GM04503 (cell line): ENCODE measurements at places on chromosomes 3 and 15.

DNA sequence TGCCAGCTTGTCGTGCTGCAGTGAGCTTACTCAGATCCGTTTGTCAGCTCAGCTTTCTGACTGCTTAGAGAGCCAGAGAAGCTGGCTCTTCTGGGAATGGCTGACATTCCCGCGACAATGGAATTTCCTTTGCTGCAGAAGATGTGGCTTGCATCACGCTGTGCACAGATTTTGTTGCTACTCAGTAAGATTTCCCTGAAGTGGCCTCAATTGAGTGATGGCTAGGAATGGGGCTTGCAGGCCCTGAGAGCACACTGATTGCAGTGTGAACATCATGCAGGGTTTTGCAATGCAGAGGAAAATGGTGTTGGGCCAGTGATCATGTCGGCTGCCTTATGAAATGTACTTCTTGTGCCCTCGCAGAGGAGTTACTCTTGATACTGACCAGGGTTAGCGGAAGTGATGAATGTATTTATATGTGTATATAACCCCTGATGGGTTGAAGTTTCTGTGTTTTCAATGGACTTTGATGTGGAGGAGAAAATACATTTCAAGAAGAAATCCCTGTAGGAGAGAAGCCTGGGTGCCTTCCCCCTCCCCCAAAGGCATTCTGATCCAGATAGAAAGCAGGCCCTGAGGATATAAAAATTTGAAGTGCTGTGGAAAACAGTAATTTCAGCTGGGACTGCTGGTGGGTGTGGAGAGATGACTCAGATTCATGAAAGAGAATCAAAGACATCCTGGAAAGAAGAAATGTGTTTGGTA is 102.5 kb upstream of the PDZRN3 start:
- peak; percentile 89 for DNase-seq

DNA sequence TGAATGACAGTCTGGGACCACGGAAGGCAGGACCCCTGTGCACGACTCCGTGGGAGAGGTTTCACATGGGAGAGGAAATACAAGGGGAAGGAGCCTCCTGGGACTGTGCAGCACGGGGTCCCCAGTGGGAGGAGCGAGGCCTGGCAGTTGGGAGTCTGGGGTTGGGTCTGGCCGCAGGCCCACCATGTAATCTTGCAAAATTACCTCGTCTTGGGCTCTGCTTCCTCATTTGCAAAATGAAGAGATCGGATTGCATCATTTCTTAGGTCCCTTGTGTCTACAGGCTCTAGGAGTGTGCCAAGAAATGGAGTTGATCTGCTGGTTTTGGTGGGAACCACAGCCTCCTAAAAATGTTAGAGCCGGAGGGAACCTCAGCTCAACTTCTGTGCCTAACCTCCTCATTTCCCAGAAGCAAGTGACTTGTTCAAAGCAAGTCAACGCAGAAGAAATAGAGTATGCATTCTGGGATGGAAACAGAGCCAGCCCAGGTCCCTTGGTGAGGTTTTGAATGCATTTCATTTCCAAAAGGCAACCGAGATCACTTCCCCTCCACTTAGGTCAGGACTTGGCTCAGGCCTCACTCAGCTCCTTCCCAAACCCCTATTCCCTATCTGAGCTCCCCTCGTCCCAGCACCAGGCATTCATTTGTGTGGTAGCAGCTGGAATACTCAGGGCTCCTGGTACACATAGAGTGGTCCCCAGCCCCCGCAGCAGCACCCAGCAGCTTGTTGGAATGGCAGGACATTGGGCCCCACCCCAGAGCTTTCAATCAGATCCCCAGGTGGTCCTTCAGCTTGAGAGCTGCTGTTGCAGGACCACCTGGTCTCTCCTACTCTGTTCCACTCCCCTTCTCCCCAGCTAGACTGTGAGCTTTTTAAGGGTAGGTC is 267.7 kb downstream of the XXYLT1 start:
- DNase-seq, result no peak

DNA sequence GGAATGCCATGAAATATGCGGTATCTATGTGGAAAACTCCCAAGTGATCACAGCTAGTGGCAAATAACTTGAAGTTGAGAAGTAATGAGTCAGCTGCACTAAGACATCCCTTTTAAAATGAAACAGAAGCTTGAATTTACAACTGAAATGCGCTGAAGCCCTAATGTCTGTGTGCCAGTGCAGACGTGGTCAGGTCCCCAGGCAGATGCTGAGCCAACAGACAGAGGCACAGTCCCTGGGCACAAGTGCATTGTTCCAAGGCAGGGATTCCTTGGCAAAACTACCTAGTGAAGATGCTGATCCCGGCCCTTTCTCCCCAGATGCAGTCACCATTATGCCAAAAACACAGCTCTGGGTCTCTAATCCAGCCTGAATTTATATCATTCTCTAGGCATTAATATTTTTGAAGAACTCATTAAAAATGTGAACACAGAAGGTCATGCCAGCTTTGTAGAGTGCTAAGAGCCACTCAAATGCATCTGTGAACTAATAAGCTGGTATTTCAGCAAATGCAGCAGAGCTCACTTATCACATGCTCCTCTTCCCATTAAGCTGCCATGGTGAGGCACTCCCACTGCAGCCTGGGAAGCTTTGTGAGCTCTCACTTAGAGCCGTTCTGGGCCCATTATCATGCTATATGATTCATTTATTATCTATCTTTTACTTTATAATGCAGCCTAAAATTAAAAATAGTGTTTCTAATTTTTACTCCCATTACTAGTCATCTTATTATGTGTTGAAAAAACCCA is 200.1 kb downstream of the GABRB3 start:
- DNase-seq, result no peak

- no peak for DNase-seq
Observed at GRCh38 chr3:108493862-108494261, 16.5 kb downstream of the MYH15 start.

GRCh38 chr3:152021951-152022461 is 148.6 kb downstream of the SUCNR1 start:
- peak; percentile 20 for DNase-seq

GRCh38 chr3:87127281-87127680 is 99.8 kb upstream of the CHMP2B start:
- no peak for DNase-seq

DNA sequence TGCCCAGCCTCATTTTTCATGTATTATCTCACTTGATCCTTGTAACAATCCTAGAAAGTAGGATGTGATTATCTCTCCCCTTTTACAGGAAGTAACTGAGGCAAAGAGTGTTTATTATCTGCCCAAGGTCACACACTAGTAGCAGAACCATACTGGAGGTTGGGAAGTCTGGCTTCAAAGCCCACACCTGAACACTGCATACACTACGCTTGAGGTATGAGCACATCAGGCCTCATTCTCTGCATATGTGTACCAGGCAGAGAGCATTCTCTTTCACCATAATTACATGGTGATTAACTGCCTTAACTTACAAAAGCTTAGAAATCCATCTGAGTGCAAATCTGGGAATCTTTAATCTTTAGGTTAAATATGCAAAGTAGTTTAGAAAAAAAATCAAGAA is 361.8 kb downstream of the MFSD1 start:
- DNase-seq, result no peak

DNA sequence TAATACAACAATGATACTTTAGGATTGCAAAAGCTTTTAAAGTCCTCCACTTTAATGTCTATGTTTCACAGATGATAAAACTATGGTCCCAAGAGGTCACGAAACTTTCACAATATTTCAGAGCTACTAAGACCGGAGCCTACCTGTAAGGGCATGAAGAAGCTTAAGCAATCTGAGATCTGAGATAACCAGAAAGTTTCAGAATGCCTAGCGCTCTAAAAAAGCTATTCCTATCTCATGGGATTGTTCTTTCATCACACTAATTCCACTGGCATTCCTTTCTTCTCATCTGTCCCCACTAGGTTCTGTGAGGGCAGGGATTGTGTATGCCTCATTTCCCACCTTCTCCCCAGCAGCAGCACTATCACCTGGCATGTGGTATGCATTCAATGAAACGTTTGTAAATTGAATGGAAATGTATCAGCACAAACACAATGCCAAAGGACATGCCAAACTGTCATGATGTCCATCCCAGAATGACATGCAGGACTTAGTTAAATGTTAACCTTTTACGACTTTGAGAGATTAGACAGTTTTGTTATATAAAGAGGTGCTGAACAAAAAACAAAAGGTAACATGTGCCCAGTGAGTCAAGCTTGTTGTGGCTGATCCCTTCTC is 104.7 kb upstream of the NR2F2 start:
- no peak for DNase-seq

DNA sequence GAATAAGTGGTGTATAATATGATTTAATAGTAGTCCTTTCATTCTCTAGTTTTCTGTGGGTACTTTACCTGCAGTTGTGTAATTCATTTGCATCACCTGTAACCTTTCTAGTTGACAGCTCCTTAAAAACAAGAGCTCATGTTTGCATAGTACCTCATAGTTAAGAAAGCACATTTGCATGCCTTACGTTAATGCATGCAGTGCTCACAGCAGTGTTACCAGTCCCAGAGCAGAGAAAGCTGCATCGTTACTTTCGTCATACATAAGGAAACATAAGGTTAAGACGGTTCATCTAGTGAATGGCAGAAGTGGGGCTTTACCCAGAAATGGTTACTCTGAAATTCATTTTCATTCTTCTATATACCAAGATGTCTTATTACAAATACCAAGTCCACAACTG is 111.3 kb downstream of the AKAP13 start:
- DNase-seq, result no peak

DNA sequence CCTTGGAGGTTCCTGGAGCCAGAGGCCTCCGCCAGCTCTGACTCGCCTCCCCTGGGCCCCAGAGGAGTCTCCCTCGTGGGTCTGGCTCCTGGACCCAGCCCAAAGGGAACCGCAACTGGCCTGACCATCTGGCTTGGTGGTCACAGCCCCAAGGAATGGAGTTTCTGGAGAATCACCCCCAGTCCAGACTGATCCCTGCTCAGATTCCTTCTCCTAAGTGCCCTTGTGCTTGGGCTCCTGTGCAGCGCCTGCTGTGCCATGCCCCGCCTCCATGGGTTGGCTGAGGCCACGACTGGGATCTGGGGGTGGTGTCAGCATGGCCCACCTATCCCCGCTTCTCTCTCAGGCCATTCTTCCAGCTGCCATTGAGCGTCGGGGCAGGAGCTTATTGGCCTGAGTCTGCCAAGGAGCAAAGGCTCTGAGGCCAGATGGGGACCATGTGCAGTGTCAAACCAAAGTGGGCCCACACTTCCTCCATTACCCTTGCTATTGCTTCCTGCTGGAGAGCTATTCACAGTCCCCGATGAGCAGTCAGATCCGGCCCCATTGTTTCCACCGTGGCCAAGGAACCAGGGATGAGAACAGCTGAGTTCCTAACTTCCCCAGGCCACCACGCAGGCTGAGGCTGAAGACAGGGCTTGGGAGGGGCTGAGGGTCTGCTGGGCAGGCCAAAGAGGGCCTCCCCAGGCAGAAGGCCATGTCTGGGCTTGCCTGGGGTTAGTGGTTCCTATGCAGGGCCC is 19.0 kb downstream of the CSPG4 start:
- no peak for DNase-seq

- no peak for DNase-seq
Observed at GRCh38 chr3:176554791-176555654, 642.3 kb downstream of the TBL1XR1 start.

DNA sequence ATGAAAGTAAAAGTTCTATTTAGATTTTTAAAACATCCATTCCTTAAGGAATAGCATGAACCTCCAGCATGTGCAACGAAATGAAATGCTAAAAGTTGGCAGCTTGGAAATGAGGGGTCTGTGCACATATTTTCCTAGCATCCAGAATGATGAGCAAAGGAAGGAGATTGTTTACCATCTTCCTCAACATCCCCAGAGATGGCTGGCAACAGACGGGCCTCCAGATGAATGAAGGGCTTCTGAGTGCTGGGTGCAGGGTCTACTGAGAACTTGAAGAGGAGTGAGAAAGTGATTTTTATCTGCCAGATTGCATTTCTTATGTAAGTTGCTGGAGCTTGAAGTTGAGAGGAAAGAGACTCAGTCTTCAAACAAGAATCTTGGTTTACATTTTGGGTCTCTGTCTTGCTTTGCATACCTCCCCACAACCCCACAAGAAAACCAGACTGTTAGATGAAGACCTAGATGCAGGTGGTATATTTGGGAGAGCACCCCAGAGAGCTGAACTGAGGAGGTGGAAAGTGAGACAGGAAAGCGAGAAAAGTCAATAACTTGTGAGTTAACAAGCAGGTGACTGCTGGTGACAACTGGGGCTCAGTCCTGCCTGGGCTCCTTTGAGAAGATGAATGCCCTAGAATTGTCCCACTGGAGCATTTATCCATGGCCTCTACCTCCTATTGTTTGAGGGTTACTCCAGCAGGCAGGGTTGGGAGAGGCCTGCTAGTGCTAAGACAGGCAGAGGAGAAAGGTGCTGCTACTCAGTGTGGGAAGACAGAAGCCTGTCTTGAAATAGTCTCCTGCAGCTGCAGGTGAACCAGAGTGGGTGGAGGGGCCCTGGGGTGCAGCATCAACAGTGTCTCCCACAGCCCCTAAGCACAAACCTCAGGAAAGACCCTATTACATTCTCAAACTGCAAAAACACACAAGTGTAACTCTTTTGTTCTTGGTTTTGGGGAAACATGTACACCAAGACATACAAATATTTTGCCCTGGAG is 10.5 kb upstream of the CCK start:
- DNase-seq, result no peak
